ENCODE measurements at places on chromosomes 2 and 18.

GRCh38 chr2:8009010-8009597, 672.8 kb upstream of the ID2 start:
- no peak for DNase-seq

DNA sequence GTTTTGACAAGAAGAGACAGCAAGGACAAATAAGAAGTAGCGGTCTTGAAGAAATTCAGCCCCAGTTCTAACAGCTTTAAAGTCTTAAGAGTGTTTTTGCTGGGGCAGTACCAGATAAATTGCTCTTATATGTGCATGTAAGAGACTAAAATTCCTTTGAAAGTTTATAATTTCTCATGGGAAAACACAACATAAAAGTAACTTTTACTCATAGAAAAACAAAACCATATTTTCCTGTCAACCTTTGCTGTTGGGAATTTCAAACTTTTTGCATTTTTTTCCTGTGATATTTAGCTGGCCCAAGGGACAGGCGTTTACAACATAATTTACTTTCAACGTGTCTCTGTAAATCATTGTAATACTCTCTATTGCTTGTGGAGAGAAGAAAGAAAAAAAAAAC, 767.8 kb upstream of the ZEB2 start:
- no peak for DNase-seq

DNA sequence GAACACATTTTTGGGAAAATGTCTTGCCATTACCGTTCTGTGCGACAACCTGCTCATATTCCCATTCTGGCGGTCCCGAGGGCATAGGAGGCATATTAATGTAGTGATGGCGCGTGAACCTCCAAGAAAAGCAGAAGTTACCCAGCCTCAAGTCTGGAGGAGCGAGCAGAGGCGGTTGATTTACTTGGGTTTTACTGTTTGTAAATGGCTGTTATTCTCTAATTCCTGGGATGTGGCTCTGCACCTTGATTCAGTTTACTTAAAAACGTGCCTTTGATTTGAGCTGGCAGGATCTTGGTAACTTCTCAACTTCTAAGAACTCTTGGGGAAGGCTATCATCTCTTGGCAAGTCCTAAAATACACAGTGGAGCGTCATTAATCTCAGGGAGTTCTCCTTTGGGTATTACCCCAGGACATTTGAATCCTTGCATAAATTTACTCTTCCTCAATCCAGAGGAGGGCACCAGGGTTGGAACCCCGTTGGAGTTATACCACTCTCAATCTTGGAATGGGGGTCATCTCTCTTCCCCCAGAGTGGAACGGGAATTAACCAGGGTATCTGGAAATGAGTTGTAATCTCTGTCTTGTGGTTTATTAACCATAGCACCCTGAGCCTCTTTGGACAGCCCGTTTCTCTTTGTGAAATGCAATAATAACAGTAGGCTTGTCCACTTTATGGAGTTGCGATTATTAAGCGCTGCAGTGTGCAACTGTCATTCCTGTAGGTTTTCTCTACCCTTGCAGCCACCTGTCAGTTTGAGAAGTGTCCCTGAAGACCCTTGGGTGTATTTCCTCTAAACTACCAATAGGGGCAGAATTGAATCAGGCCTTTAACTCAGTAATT, 2.1 kb downstream of the HK2 start:
- peak; percentile 69 for DNase-seq

- DNase-seq: no peak
Measured at GRCh38 chr2:177031438-177032180, 181.0 kb upstream of the HNRNPA3 start.

DNA sequence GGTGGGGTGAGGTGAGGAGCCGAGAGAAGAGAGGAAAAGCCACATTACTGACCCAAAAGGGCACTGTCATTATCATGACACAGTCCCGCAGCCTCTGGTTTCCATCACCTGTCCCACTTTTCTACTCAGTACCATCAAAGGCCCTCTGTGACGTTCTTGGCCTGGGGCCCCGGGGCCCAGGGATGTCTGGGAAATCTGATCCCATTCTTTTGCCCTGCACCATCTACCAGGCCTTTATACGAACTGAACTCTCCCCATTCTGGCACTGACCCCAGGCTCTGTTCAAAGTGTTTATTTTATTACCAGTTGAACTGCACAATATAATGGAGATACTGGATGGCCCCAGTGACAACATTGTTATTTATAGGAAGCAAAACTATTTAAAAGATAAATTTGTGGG, 89.1 kb downstream of the COL6A3 start:
- DNase-seq: no peak

DNA sequence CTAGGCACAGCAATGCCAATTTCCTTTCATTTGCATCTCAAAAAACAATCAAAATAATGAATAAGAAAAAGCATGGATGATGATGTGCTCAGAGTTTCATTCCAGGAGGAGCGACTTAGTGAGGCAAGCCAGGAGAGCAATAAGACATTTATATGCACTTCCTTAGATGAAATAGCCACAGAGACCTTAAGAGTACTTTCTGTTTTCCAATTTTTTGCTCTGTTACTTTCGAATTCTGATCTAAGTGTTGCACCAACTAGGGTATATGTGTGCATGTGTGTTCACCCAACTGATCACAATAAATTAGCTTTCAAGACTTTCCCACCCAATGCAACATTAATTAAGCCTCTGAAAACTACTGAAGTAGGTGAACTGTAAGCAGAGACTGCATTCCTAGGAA, 709 bp downstream of the RAB27B start:
- DNase-seq: no peak

- no peak for DNase-seq
Measured at GRCh38 chr2:216220976-216221375, 111.8 kb downstream of the XRCC5 start.

DNA sequence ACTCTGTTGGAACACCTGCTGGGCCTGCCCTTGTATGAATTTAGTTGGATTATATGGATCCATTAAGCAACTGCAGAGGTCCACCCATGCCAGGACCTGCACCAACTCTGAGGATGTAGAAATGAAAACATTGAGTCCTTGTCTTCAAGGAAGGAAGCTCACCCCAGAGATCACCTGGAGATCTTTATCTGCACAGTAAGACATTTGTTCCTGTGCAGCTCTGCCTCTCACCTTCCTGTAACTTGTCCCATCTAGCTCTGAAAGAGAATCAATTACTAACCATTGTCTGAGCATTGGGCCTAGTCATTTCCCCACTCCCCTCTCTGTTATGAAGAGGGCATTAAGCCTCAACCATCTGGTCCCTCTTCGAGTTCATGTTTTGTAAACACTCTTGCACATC, 105.2 kb upstream of the YWHAQ start:
- no peak for DNase-seq

DNA sequence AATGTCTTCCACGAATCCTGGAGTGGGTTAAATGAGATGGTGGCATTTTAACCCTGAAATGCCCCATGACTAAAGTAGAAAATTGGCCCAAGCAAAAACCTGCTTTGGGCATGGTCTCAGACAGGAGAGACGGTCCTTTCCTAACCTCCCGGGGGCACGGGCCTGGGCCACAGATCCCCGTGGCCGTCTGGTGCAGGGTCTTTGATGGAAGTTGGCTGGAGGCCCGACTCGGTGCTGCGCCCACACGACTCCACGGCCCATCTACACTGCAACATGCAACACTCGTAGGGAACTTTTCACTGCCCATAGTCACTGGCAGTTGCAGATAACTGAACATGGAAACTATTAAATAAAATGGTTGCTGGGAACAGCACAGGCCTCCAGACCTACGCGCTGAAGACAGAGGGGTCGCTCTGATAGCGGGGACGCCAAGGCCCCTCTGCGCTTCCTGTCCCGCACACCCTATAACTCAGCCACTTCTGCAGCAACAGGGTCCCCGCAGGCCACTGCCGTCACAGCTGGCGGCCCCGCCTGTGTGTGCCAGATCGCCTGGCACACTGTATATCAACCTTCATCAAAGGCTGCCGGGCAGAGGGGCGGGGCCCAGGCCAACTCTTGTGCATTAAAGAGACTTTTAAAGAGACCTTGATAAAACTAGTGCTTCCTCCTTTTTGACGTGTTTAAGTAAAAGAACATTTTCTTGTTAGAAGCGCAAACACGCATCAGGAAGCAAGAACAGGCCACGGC, 214.1 kb downstream of the TWIST2 start:
- no peak for DNase-seq

All from T47D (cell line).